ENCODE measurements at places on chromosomes 7 and 10. TPM values are rescaled to one million over a fixed set of nuclear protein-coding genes. Genes with fewer than 3 reads are reported as not detected.

DENND11 gene
- 8.1 TPM for total RNA-seq

FGFBP3 gene
- 0.05 TPM for total RNA-seq

FAM221A gene
- 7.0 TPM for total RNA-seq

EN2 gene
- total RNA-seq, result not detected

UNC5B gene
- total RNA-seq, result 0.25 TPM

BMPER gene
- 2.3 TPM for total RNA-seq

CALHM1 gene
- total RNA-seq, result not detected

CDHR3 gene
- 0.52 TPM for total RNA-seq

TRA2A gene
- 27.5 TPM for total RNA-seq

H2BK1 gene
- not detected for total RNA-seq

PON3 gene
- 0.49 TPM for total RNA-seq

VWA2 gene
- total RNA-seq, result not detected

SLC39A12 gene
- not detected for total RNA-seq

ANXA8L1 gene
- 0.37 TPM for total RNA-seq

GPR26 gene
- not detected for total RNA-seq

ZNF746 gene
- total RNA-seq, result 10.3 TPM

DNAJC12 gene
- total RNA-seq, result 3.4 TPM

GPRIN2 gene
- total RNA-seq, result 0.10 TPM

KIF20B gene
- 21.2 TPM for total RNA-seq

SSC4D gene
- 0.44 TPM for total RNA-seq

NME8 gene
- total RNA-seq, result not detected

CCL24 gene
- not detected for total RNA-seq

UPK3B gene
- not detected for total RNA-seq

RTKN2 gene
- total RNA-seq, result 7.9 TPM

CDK1 gene
- total RNA-seq, result 191 TPM

FGFR2 gene
- 2.1 TPM for total RNA-seq

CARD11 gene
- 2.2 TPM for total RNA-seq

PPP2R2D gene
- 36.1 TPM for total RNA-seq

TBX20 gene
- total RNA-seq, result 4.3 TPM

ADCY1 gene
- 4.0 TPM for total RNA-seq

FAM25G gene
- not detected for total RNA-seq

ADRA2A gene
- total RNA-seq, result not detected

PVRIG gene
- total RNA-seq, result not detected

OR13A1 gene
- 0.15 TPM for total RNA-seq

TMEM130 gene
- total RNA-seq, result 0.37 TPM

AMZ1 gene
- 0.57 TPM for total RNA-seq

CLDN3 gene
- not detected for total RNA-seq

PDCD11 gene
- total RNA-seq, result 16.3 TPM

RNLS gene
- 22.5 TPM for total RNA-seq

IFIT1B gene
- 0.37 TPM for total RNA-seq

CCDC7 gene
- 1.8 TPM for total RNA-seq

PDK4 gene
- total RNA-seq, result 1.1 TPM

KNDC1 gene
- total RNA-seq, result not detected

TRIM73 gene
- 0.12 TPM for total RNA-seq
